ENCODE measurements at places on chromosomes 2 and 18.

DNA sequence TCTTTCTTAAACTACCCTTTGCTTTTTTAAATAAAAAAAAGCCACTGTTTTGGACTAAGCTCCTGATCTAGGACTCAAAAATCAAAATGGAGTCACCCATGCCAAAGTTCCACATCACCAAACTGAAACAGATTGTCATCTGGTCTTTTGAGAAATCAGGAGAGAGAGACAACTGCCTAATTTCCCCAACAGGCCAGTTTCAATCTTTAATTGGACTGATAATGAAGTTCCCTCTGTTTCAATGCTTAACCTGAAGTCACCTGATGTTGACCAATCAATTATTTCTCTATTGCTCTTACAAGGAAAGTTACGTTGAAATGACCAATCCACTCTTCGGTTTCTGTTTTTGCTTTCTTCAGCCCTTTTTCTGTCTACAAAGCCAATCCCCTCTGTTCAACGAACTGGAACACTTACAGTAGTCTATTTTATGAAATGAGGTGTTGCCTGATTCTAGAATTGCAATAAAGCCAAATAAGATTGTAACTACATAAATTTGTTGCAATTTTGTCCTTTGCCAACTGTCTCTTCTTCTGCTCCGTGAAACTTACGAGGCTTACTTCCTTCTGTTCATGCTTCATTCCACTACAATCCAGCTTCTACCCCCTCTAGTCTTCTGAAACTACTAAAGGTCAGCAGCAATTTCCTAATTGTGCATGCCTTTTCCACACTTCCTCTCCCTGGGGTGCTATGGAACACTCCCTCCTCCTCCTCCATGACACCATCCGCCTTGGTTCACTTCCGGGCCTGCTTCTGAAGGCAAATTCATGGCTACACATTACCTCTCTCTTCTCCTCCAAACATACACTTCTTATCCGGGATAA lies 95.2 kb upstream of the CD302 start:
- DNase-seq: no peak

GRCh38 chr2:219423652-219424377 lies 5.6 kb downstream of the DES start:
- no peak for DNase-seq

DNA sequence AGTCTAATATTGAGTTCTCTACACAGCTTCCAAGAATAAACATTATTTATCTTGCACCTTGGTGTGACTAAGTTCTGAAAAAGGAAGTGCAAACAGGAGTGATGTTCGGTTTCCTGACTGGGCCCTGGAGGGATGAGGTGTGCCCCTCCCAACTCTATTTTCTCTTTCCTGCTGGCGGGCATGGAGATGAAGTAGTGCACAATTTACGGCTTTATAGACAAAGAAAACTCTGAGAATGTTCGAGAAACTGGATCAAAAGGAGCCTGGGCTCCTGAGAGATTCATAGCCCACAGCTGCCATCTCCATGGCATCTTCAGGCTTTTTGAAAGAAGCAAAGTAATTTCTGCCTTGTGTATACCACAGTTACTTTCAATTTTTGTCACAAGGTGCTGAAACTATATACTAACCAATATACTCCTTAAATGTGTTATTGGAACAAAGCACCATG lies 22.3 kb downstream of the LRATD1 start:
- DNase-seq: no peak

- DNase-seq: peak; percentile 45
These were observed 4.7 kb downstream of the CDK5R2 start for GRCh38 chr2:218964041-218964771.

DNA sequence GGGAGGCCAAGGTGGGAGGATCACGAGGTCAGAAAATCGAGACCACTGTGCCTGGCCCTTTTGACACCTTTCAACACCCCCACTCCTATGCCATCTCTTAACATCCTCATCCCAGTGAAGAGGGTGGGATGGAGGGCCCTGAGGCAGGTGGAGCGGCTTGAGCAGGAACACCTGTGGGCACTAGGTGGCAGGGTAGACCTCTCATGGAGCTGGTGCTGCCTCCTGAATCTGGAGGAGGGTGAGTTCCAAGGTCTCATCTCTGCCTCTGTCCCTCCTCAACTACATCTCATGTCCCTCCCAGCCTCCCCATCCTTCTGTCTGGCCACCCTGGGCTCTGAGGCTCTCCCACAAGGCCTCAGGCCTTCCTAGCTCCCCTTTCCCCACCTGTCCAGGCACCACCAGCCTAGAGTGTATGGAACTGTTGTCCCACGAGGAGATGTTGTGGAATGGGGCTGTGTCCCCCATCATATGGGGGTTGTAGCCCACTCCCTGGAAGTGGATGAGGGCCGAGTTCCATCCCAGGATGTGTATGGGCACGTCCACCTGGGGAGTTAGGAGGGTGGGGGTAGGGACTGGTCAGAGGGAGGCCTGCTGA lies 17.0 kb upstream of the CRYBA2 start:
- peak; percentile 49 for DNase-seq
